Fibroblast of skin of right biceps (primary cell): ENCODE measurements at places on chromosomes 6 and 20.
A peak's percentile ranks its signal among the peaks of the same experiment; 100 is the strongest.

GRCh38 chr6:140360651-140361050 lies 986.2 kb upstream of the CITED2 start:
- DNase-seq, result no peak

DNA sequence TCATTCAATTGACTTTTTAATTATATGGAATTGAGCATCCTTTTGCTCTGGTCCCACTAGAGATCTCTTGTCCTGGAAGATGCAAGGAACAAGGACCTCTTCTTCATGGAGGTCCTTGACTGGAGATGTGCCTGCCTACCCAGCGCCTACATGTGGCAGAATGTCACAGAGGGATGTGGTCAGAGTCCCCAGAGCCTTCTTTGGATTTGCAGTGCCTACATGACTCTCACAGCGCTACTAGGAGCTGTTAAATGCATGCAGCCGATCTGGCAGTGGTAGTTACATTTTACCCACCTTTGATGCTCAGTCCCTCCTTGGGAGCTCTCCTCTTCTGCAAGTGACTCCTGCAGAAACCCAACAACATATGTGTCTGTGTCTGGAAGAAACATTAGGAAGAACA lies 51.9 kb upstream of the ADTRP start:
- no peak for DNase-seq

DNA sequence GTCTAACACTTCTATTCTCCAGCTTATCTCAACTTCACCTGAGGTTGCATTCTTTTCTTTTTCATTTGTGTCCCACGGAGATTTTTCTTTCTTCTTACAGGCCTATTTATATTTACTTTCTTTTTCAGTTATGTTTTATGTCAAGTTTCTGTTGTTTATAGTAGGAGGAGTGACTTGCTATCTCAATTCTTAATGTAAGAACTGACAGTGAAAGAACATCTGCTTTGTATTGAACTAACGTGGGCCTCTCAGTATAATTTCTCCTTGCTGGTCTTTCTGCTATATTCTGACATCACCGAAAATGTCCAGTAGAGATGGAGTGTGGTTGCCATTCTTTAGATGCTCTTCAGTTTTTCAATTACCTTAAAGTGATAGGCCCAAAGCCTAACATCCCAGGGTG lies 521.7 kb downstream of the EPM2A start:
- no peak for DNase-seq

GRCh38 chr6:139161817-139162284 lies 27.0 kb downstream of the HECA start:
- DNase-seq, result peak; percentile 32

- DNase-seq, result no peak
Measured at GRCh38 chr6:145295746-145296145, 439.6 kb downstream of the EPM2A start.

DNA sequence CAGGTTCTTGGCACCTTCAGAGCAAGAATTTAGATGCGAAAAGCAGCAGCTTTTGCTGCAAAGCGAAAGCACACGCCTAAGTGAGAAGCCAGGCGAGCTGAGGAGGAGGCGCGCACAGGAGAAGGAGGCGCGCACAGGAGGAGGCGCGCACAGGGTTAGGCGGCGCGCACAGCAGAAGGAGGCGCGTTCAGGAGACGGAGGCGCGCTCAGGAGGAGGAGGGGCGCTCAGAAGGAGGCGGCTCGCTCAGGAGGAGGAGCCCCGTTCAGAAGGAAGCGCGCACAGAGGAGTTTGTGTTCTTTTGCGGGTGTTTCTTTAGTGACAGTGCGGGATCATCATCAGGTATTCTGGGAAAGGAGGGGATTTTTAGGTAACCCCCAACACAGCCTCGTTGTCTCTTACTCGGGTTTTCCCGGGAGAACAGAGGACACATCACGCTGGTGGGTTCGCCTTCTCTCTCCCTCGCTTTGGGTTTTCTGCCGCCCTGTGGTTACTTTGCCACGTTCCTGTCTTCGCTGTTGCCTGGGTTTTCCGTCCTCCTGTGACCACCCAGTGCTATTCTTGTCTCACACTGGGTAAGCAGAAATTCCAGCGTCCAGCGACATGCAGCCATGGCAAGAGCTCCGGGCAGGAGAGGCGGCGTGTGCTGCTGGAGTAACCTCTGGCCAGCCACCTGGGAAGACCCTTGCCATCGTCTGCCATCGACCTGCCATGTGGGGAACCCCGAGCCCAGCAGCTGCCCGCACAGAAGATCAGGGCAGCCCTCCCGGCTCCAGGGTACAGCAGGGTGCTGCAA lies 47.0 kb downstream of the WDR27 start:
- peak; percentile 79 for DNase-seq

DNA sequence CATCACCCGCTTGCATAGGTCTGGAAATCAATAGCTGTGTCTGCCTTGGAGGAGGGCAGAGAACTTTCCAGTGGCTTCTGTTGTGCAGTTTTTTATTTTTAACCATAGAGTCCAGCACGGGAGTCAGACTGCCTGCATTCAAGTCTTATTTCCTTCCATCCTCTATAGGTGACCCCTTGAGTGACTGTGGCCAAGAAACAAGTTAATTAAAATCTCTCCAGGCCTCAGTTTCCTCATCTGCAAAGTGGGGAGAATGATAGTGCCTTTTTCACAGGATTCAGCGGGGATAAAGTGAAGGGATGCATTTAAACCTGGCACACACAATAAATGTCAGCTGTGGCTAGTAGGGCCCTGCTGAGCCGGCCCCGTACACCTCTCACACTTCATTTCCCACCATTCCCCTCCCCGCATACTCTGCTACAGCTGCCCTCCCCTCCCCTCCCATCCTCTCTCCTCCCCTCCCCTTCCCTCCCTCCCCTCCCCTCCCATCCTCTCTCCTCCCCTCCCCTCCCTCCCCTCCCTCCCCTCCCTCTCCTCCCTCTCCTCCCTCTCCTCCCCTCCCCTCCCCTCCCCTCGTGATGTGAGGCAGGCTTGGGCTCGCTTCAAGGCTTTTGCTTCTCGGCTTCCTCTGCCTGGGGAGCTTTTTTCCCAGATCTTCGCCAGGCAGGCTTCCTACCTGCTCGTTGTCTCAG lies 150.5 kb downstream of the TFAP2C start:
- no peak for DNase-seq

- DNase-seq, result no peak
Measured at GRCh38 chr6:153634416-153634815, 404.6 kb upstream of the OPRM1 start.

DNA sequence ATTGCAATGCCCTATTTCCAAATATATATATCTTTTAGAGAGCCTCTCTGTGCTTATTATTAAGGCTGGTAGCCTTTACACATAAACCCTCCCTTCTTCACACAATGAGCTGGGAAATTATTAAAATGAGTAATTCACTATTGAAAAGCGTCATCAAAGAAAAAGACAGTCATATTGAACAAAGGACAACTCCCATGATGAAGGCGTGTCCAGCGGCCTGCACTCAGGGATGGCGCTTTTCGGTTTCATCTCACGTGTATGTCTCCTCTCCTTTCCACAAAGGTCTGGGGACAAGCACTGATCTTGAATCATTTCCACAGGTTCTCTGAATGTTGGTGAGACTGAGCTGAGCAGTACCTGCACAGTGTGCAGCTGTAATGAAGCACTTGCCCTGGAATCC lies 3.5 kb downstream of the SERPINB9 start:
- DNase-seq, result no peak

DNA sequence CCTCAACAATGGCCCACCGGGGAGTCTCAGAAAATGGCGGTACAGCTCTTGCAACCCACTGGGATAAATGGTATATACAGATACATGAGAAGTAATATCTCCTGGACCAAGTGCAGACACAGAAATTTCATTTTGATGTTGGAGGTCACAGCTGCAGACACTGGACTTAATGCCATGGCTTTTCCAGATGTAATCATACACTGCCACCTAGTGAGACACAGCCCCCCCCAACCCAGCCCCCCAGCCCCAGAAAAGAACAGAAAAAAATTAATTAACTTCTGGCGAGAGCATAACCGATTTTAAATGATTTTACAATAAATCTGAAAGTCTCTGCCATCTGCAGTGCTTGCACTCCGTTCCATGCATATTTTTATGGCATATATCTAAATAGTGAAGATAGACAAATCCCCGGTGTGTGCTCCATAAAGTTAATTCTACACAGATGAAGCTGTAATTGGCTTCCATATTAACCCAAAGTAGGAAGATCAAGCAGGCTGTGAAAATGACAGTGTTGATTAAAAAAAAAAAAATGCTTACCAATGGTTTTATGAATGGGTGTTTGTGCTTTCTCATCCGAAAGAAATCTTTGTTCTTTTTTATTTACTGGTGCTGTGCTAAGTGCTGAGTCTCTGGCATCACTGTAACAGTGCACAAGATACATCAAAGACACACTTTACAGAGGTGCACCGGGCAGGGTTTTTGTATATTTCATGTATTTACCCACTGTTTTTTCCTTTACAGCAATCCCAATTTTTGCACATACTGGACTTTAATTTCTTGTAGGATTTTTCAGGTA lies 804.1 kb downstream of the TFAP2A start:
- no peak for DNase-seq

- DNase-seq, result no peak
Measured at GRCh38 chr20:46739431-46740213, 30.2 kb downstream of the SLC2A10 start.

DNA sequence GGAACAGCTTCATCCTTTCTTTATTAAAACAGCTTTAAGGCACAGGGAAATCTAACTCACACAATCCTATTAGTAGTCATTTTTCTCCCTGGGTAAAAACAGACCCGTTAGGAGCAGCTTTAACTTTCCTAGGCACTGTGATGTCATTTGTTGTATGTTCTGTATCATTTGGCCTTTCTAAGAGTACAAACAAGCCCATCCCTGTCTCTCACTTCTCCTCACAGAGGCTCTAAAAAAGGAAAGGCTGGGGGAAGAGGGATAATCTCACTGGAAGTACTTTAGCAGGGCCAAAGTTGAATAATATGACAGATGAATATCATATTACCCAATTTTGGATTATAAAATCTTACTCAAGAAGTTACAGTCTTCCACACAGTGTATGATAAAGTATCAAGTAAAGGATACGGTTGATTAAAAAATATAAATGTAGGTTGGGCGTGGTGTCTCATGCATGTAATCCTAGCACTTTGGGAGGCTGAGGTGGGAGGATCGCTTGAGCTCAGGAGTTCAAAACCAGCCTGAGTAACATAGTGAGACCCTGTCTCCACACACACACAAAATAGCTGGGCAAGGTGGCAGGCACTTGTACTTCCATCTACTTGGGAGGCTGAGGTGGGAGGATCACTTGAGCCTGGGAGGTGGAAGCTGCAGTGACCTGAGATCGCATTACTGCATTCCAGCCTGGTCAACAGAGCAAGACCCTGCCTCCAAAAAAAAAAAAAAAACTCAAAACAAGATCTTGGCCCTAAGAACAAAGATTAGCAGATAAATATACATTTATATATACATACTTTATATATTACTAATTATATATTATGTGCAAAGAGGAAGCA lies 7.9 kb downstream of the NUDT3 start:
- no peak for DNase-seq

DNA sequence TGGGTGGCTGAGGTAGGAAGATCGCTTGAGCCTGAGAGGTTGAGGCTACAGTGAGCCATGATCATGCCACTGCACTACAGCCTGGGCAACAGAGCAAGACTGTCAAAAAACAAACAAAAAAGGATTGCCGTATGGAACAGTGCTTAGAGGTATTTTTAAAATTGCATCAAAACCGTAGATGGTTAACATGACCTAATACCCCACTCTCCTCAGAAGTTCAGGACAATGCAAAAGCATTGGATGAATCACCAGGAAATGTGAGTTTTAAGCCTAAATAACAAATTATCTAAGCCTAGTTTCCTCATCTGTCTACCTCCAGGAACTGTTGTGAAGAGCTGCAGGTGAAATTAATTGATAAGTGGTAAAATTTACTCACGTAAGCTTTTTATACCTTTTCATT lies 123.8 kb upstream of the ID4 start:
- no peak for DNase-seq
